ENCODE measurements at places on chromosomes 4 and X.

- DNase-seq, result no peak
Measured at GRCh38 chr4:183140911-183141320, 41.9 kb downstream of the WWC2 start.

GRCh38 chr4:148998719-148999118, 556.5 kb upstream of the NR3C2 start:
- DNase-seq, result no peak

GRCh38 chr4:156374069-156374468, 420.4 kb upstream of the CTSO start:
- no peak for DNase-seq

DNA sequence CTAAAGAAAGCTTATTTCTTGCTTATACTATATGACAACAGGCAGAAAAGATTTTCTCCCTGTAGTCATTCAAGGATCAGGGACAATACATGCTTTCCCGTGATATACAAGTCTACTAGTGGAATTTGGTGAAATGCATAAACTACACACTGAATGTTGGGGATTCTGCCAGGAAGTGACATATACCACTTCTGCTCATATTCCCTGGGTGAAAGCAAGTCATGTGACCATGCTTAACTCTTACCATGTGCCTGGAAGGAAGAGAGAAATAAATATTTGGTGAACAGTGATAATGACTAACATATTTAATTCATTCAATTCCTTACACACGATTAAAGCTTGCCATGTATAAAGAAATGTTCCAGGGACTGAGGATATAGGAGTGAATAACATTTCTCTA, 534.6 kb downstream of the PPARGC1A start:
- no peak for DNase-seq

GRCh38 chrX:129792586-129793291, 13.0 kb downstream of the SASH3 start:
- no peak for DNase-seq

DNA sequence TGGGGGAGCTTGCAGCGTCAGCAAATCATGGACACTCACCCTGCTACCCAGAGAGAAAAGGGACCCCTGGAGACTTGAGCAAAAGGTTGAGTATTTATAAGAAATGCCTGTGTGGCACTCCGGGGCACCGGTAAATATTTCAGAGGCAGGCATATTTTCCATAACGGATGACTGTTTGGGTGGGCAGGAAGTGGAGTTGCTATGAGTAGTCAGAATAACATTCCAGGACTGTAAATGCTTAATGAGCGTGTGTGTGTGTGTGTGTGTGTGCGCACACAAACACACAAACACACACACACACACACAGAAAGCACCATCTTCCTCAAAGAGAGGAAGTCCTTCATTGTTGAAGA, 74.6 kb downstream of the MXRA5 start:
- no peak for DNase-seq

GRCh38 chr4:101329592-101329991, 17.7 kb downstream of the PPP3CA start:
- no peak for DNase-seq

- no peak for DNase-seq
Measured at GRCh38 chr4:76717431-76717830, 180.5 kb downstream of the SOWAHB start.

GRCh38 chrX:8548446-8548845, 83.8 kb downstream of the VCX3B start:
- no peak for DNase-seq

DNA sequence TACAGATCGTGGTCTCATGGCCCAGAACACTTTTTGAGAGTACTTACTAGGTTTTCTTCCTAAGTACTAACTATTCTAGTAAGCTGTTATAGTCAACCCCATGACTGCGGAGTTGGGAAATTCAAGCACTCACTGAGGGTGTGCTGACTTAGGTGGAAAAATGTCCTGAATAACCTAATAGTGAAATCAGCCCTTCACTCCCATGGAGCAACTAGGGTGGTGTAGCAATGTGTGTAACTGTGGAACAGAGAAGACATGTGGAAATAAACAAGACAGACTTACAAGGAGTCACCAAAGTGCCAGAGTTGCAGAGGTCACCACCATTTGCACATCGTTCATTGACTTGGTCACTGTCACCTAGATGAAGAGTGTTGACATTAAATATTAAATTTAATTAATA, 12.1 kb upstream of the VSIG4 start:
- no peak for DNase-seq

DNA sequence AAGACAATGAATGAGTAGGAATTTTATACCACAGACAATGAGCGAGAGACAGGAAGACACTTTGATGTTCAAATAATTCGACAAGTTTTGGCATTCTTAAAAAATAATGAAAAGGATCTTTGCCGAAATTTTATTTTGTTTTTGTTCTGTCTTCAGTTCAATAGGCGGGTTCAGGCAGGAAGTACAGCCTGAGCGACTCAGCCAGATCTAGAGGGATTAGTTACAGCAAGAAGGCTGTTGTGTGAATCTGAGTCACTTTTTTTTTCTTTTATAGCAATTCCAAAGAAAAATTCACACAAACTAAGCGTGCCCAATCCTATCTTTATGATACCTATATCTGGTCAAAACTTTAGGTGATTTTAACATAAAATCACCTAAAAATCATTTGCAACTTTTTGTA, 505.4 kb upstream of the FAM241A start:
- no peak for DNase-seq

GRCh38 chr4:85000343-85000742, 33.9 kb upstream of the WDFY3 start:
- DNase-seq, result no peak

GRCh38 chr4:74423104-74423503, 21.8 kb upstream of the AREG start:
- no peak for DNase-seq

GRCh38 chr4:169263791-169264392, 6.9 kb downstream of the SH3RF1 start:
- DNase-seq, result no peak

DNA sequence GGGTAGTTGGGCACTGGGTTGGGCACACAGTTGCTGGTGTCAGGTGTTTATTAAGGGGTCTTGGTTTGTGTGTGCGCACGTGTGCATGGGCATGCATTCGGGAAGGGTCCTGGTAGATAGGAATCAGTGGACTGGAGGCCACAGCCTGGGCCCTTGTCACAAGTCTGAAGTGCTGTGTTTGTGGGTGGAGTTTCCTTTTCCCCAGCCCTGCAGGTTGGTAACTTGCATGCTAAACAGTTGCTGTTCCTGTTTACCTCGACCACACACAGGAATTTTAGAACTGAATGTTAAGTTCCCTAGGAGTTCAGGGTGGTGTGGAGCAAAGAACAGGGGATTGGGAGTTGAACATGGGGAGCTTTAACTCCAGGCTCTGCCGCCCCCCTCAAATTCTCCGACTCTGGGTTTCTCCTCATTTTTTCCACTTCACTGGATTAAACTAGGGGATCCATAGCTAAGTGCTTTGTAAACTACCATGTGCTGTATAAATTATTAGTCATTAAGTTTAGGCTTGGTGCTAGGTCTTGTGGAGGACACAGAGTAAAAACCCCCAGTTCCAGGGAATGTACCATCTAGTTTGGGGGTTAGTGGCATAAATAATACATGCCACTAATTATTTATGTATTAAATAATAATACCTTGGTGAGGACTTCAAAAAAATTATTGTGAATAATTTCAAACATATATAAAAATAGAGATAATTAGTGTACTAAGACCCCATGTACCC, 49.0 kb downstream of the STARD8 start:
- no peak for DNase-seq

- no peak for DNase-seq
Measured at GRCh38 chr4:153061971-153062370, 125.8 kb downstream of the FHDC1 start.

DNA sequence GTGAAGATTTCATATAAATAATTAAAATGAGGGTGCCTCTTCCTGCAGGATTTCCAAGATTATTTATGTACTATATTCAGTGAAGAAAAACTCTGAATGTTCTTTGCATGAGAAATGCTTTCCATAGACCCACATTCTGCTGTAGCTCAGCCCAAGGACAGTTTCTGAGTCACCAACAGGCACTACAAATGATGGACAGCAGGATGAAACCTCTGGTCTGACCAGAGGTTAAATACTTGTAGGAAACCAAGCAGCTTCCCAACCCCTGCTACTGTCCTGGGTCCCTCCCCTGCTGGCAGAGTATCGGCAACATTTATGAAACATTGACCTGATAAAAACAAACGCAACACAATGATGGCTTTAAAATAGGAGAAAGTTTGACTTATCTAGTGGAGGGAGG, 73.1 kb downstream of the CXXC4 start:
- DNase-seq, result no peak

DNA sequence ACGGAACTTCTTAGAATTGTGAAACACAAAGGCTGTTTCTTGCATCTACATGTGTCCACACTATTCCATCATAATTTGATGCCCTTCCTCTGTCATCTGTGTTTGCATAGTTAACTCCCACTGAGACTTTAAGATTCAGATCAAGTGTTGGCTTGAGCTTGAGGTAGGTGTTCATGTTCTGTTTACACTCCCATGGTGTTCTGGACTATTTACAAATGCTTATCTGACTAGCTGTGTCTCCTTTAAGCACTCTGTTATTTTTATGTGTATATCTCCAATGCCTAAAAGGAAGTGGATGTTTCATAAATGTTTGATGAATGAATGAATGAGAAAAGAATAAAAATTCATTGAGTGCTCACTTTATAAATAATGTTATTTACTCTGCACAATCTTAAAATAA, 622.7 kb downstream of the RAB28 start:
- DNase-seq, result no peak

GRCh38 chrX:66635360-66635759, 3.5 kb downstream of the EDA2R start:
- no peak for DNase-seq

DNA sequence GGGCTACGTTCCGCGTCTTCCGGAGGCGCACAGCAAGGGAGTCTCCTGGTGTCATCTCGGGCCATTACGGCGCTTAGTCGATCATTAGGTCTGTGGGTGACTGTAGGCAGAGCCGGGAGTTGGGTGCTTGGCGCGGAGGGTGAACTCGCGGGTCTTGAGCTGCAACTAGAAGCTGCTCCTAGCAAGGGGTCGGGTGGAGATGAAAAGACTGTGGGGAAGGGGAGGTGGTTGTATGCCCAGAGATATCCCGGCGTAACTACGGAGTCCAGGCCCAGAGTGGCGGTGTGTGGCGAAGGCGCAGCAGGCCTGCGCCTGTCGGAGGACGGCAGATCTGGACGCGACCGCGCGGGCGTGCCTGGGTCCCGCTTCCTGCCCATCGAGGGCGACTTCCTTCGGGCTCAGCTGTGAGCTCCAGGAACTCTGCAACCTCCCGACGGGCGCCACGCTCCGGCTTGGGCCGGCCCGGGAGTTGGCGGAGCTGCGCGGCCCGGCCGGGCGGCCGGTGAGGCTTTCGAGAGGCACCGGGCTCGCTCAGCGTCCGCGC, 2.7 kb upstream of the NKX3-2 start:
- DNase-seq, result no peak

GRCh38 chr4:10278071-10278470, 161.5 kb upstream of the WDR1 start:
- no peak for DNase-seq

- no peak for DNase-seq
Measured at GRCh38 chr4:31349907-31350306, 629.7 kb downstream of the PCDH7 start.

- no peak for DNase-seq
Measured at GRCh38 chr4:145132511-145133098, 34.5 kb downstream of the ABCE1 start.

- no peak for DNase-seq
Measured at GRCh38 chr4:181890911-181891310, 352.3 kb upstream of the TENM3 start.

DNA sequence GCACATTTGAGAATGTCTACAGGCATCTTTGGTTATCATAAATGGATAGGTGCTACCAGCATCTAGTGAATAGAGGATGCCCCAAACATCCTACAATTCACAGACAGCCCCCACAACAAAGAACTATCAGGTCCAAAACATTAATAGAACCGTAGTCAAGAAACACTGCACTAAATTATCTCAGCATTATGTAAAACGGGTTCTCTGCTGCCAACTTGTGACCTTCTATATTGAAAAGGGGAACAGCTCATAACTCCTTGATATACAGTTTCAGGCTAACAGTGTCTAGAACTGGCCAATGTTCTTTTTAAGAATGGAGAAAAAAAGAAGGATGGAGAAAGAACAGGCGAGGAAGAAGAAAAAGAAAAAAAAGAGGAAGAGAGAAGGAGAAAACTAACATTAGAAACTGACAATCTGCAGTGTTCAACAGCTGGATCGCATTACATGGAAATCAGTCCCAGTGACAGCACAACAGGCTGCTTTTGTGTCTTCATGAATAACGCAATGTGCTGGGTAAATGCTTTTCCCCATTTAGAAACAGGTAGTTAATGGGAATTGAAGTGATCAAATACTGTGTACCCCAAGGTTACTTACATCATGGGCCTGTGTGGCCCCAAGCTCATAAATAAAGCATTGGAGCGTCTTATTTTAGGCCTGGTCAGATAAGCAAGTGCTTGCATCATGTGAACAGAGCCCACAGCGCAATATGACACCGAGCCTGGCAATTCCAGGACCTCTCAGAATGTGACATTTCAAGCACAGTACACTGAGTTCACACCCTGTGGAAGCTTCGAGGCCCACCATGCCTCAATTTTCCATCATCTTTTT, 339.5 kb downstream of the DHX15 start:
- DNase-seq, result peak; percentile 2

DNA sequence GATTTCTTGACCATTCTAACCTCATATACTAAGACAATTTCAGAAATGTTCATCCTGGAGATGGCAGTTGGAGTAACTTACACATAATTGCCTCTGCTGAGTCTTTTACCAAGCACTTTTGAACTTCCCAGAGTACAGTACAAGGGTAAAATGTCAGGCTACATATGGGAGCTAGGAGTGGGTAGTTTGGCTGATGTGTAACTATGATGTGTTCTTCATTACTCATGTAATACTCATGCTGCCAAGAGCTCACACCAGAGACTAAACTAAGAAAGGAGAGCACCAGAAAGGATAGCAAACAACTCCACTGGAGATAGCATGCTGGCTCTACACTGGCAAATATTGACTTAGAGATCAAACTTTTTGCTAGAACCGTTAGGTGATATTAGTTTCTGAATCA, 194.0 kb downstream of the PDGFRA start:
- DNase-seq, result no peak
